ENCODE measurements at places on chromosomes 5 and 9.

DNA sequence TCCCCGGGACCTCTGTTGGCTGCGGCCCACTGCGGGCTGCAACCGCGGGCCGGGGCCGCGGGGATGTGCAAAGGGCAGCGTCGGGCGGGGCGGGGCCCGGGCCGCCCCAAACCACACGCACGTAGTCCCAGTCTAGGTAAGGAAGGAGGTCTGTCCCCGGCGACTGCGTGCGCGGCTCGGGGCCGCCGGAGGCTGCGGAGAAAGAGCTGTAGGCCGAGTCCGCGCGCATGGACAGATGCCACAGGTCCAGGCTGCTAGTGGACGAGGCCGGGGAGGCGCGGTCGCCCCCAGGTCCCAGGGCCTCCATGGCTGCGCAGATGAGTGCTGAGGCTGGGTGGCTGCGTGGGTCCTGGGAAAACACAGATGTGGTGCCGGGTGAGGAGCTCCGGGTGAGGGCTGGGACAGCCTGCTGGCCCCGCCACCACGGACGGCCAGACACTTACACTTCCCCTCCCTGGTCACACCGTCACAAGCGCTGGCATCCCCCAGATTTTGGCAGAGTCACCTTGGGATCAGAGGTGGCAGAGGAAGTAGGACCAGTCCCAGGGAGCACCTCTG, 4.5 kb downstream of the SHROOM1 start:
- no peak for DNase-seq

DNA sequence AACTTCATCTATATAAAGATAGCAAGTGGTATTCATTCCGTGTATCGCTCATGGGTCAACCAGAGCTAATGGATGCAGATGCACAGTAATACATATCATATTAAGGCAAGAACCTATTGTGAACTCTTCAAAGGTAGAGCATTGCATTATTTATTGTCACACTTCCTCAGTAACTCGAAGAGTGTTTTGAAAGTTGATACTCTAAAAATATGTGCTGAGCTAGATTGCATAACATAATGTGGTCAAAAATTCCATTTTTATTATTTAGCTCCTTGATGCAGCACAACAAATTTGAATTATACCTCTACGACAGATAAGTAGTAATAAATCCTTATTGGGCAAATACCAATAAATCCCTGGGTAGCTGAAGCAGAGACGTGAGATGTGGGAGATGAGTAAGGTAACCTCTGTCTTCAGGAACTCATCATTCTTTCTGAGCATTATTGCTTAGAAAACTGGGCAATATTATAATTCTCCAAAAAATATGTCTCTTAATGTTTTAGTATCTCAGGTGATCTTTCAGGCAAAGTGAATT, 70.3 kb downstream of the CDH18 start:
- no peak for DNase-seq

DNA sequence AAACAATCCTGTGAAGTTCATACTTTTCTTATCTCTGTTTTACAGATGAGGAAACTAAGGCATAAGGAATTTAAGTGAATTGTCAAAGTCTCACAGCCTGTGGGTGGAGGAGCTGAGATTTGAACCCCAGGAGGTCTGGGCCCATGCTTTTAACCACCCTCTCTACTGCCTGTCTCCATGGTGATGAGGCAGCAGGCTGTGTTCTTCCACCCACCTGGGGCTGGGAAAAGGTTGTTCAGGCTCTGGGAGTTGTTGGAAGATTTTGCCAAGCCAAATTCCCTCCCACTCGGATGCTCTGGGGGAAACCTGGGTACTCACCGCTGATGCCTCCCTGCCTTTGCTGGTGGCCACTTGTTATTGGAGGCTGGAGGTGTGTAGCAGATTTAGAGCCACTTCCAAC, 18.3 kb upstream of the SYNPO start:
- no peak for DNase-seq

- DNase-seq, result no peak
These were observed 3.1 kb downstream of the FAM163B start for GRCh38 chr9:133605856-133606707.

GRCh38 chr5:107990881-107991810, 320.4 kb upstream of the EFNA5 start:
- DNase-seq, result no peak

GRCh38 chr9:109855540-109855939, 75.5 kb downstream of the PALM2AKAP2 start:
- DNase-seq, result no peak

- DNase-seq, result no peak
These were observed 19.1 kb upstream of the KIF12 start for GRCh38 chr9:114117996-114118830.

DNA sequence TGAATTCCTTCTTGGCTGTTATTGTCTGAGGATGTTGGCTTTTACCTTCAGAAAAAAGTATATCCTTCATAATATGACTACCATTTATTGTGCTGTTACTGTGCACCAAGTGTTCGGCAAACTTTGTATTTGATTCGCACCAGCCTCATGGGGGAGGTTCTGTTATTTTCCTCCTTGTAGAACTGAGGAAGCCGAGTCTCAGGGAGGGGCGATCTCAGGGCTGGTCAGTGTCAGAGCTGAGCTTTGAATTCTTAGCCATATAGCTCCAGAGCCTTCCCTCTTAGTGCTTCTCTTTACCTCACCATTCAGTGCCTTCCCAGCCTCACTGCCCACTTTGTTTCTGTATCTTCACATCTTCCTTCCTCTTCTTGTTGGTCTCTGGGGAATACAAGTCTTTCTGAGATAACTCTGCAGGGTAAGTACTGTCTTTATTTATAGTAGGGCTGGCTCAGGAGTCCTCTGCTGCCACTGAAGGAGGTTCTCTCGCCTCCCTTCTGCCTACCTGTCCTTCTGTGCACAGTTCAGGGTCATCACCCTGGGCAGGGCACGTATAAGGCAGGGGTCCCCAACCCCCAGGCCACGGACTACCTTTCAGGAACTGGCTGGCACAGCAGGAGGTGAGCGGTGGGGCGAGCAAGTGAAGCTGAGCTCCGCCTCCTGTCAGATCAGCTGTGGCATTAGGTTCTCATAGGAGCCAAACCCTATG, 48.4 kb downstream of the GALNT10 start:
- DNase-seq, result no peak

GRCh38 chr5:66232706-66233445, 88.8 kb downstream of the SREK1 start:
- DNase-seq, result no peak

DNA sequence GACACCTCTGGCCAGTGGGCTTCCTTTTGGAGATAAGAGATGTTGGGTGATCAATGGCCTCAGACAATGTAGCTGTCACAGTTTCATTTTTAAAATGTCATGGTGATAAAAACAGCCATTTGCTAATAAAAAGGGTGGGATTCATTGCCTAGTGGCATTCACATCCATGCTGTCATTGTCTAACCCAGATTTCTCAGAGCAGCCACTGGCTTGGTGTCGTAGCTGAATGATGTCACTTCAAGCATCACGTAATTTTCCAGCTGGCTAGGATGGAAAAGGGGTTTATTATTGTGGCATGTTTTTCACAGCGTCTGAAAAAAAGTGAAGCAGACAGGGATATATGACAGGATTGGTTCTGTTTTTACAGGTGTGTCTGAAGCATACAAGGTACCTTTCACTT, 184.7 kb downstream of the AOPEP start:
- DNase-seq, result no peak

DNA sequence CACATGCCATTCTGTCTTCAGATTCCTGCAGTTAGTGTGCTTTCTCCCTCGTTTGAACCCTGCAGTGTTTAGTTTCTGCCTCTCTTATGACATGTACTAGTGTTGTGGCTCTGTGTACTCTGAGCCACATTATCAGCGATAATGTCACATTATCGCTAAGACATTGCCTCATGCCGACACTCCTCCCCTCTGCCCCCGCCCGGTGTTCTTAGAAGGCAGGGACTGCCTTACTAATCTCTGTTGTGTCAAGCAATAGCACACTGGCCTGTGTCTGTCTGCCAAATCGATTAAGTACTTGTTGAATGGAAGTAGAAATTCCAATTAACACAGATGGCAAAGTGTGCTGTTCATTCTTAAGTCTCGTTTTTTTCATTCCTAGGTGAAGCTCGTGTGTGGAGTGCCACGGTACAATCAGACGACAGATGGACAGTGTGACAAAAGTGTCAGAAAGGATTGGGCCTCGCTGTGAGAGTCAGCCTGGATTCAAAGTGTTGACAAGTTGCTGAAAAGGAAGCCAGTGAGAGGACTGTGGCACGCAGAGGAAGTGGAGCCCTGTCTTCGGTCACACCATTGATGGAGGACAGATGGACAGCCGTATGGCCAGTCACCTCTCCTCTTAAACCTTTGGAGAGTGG, 10.5 kb downstream of the PIK3R1 start:
- no peak for DNase-seq

DNA sequence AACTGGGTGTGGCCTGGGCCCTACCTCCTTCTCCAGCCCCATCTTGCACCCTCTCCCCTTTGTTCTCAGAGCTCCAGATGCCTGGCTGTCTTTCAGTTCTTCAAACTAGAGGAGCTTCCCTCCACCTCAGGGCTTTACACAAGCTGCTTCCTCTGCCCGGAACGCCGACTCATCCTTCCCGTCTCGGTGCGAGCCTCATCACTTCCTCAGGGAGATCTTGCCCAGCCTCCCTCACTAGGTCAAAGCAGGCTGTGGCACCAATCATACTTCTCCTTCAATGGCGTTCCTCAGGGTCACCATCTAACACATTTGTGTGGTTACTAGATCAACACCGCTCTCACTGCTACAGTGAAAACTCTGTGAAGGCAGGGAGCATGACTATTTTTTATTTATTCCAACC, 56.2 kb upstream of the ZSWIM6 start:
- peak; percentile 86 for DNase-seq

DNA sequence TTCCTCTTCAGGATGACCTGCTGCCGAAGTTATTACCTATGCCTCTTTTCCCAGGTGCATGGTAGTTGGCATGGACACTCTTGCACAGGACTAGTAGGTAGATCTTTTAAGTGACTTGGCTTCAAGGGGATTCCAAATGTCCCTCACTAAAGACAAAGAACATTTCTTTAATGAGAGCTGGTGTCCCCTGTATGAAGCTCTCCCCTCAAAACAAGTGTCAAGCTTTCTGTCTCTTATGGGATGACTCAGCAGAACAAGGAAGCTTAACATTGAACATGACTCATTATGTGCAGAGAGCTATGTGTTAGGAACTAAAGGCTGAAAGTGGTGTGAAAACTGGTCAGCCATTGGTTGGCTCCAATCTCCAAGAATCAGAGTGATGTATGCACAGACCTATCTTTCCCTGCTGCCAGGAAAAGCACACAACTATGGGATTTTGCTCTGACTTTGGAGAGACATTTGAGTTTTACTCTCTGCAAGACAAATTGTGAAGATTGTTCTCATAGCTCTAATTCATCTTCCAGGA, 120.5 kb downstream of the PRDM6 start:
- peak; percentile 96 for DNase-seq

Data from fibroblast of mammary gland (primary cell).